Activated T-helper 1 cell treated with Interleukin-2 at 50 U/mL for 16 hours (primary cell): ENCODE measurements at places on chromosomes 12 and 14.

DNA sequence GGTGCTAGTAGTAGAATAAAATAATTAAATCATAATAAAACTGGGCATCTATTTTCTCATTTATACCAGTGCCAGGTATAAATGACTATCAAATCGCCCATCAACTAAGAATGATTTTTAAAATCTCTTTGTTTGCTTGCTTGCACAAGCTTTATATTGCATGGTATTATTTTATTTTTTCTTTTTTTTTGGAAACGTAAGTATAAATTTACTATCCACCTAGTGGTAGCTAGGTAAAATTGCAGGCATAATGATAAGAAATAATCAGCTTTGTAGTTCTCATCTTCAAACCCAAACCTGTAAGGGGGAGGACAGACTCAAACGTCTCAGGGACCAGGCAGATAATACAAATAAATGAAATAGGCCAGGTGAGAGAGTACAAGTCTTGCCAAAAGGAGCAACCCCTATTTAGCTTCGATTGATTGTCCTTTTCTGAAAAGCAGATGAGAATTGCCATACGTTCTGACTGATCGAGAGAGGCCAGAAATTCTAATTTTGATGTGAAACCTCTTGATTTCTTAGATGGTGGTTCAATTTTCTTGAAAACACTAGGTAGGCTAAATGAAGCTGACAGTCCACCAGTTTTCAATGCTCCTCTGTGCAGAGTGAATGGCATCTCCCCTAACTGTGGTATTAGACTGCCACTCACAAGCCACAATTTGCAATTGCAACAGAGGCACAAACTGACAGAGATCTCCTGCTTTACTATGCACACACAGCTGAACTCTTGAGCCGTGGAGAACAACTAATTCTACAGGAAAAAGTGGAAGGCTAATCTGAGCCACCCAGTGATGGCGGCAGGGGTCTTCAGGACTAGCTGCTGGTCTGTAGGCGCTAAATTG, 189.3 kb downstream of the DACT1 start:
- no peak for DNase-seq

GRCh38 chr14:69423279-69423678, 24.8 kb downstream of the SLC39A9 start:
- DNase-seq = no peak

DNA sequence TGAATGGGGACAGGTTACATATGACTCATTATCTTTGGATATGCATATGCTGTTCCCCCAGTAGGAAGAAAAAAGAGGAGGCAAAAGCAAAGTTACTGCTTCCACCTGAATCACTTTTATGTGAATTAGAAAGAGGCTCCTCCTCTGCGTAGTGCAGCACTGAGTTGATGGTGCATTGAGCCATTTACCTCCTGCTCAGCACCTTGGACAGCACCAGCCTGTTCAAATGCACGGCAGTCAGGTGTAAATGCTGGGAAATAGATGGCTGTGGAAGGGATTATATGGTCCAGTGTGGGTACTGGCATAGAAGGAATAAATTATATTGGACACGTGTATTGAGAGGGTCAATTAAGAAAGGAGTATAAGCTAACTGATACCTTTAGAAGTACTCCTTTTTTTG, 541.9 kb upstream of the SEL1L start:
- no peak for DNase-seq

DNA sequence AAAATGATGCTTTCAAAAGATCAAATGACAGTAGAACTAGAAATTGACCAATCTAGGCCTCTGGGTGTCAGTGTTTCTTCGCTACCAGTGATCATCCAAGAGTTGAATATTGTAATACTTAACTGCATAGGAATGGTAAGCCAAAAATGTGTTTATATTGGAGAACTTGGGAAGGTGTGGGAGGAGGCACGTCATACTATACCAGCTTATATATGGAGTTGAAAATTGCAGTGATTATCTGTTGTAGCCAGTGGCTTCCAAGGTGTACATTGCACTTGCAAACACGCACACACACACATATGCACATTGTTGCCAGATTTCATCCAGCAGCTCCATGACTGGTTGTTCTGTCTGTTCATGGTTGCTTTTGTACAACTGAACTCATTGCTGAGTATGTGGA, 36.1 kb downstream of the EID3 start:
- DNase-seq = no peak

DNA sequence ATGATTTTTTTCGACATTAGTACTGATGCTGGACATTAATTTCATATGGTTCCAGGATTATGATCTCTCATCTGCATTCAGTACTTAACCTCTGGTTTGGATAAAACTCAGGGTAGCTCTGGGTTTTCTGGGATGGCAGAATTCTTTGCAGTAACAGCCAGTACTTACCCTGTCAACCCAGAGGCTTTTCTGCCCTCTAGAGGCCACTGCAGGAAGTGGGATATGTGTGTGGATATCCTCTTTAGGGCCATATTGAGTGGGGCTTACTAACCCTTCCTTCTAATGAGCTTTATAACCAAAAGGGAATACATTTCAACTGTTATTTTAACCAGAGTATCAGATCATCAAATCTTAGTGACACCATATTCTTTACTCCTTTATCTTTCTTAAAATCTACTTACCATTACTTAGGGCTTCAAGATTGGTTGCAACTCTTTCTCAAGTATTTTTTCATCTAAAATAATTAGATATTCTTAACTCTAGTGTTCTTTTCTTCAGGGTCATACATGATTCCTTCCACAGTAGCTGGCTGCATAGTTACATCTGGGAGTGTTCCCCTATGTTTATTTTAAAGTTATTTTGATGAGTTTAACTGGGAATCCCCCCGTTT, 488.0 kb upstream of the STXBP6 start:
- DNase-seq = no peak

DNA sequence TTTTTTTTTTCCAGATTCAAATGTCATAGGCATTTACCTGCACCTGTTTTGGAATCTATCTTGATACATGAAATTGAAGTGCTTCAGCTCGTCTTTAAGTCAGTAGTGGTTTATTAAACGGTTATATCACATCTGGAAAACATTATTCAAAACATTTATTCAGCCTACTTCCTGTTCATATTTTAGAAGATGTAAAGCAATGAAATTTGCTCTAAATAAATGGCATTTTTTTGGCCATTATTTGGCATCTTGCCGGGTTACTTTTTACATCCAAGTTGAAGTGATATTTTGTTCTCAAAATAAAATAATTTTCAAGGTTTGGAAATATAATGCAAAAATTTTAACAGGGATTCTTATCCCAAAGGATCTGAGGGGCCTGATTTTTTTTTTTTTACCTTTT, 103.1 kb downstream of the EML1 start:
- no peak for DNase-seq

DNA sequence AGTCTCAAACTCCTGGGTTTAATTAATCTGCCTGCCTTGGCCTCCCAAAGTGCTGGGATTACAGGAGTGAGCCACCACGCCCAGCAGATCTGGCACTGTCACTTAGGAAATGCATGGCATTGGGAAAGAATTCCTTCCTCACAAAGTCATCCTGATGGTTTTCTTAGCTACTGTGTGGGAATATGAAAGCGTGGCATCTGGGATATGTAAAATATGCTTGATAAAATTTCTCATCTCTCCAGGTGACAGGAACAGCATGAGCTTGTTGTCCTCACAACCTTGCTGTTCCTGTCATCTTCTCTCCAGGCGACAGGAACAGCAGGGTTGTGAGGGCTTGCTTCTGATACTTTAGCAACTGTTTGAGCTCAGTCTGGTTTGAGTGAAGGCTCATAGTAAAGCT, 16.1 kb upstream of the AICDA start:
- DNase-seq = no peak

GRCh38 chr12:48671231-48671856, 10.7 kb downstream of the KANSL2 start:
- no peak for DNase-seq

DNA sequence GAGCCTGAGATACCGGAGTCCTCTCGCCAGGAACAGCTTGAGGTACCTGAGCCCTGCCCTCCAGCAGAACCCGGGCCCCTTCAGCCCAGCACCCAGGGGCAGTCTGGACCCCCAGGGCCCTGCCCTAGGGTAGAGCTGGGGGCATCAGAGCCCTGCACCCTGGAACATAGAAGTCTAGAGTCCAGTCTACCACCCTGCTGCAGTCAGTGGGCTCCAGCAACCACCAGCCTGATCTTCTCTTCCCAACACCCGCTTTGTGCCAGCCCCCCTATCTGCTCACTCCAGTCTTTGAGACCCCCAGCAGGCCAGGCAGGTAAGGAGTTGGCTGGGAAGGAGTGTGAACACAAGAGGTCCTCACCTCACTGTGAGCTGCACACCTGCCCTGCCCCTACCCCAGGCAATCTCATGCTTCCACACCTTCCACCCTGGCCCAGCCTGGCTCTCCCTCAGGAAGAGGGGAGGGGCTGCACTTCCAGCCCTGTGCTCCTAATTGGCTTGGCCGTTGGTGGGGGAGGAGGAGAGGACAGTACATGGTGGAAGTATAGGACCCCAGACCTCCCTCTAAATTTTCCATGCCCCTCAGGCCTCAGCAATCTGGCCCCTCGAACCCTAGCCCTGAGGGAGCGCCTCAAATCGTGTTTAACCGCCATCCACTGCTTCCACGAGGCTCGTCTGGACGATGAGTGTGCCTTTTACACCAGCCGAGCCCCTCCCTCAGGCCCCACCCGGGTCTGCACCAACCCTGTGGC, 6.2 kb downstream of the C1QL4 start:
- DNase-seq = no peak

DNA sequence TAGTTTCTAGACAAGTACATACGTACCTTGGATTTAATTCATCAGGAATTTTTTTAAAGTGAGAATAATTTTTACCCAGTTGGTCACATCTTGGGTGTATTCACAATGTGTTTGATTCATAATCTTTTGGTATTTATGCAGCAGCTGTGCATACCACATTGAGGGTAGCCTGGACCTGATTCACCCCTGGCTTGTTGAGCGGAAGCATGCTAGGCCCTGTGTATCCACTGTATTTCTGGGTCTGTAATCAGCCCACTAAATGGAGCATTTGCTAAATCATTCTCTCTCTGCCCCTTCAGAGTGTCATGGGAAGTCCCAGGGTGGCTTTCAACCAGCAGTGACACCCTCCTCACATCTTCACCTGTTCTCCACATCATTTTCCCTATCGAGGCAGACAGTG, 203.8 kb upstream of the RGS6 start:
- DNase-seq = no peak

DNA sequence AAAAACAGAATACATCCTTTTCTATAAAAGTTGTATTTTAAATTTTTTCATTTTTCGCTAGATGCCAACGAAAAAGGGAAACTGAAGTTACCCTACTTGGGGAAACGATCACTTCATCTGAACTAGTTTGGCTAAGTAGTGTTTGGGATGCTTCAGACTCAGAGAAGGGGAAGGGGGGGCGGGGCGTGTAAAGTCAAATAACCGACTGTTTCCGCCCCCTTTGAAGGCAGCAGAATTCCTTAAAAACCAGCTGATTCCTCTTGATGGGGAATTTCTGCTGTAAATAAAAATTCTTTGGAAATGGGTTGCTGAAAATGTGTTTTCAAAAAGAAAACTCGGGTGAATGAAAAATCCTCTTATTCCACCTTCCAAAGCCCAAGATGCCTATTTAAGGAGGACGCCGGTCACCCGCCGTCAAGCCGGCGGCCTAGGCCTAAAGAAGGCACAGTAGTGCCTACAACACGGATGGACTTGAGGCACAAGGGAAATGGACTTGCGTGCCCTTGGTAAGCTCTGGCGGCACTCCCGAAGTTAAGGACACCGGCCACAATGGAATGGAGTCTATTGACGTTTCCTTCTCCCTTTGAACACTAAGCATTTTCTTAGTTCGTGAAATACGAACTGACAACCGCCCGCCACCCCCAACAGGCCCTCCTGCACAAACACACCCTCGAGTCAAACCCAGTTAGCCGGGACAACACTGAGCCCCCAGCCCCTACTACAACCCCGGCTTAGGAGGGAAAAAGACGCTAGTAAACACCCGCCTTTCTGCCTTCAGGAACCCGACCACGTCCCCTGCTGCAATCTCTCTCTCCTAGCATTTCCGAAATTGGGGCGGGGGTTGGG, 1.9 kb downstream of the ATXN2 start:
- no peak for DNase-seq

DNA sequence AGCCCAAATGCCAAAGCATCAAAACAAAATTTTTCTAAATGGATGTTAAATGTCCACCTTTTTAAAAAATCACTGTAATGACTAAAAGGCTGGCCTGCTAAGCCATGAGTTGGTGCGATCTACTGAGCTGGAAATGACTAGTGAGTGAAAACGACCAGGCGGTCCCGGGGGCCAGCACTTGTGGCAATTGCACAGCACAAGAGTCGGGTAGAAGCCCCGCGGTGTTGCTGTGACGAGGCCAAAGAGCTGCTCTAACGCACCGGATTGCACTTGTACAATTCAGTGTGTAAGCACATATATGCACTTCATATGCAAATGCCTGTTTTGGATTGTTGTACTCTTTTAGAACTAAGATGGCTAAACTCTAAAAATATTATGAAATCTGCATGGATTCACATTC, 64.1 kb upstream of the DYNC1H1 start:
- DNase-seq = no peak

DNA sequence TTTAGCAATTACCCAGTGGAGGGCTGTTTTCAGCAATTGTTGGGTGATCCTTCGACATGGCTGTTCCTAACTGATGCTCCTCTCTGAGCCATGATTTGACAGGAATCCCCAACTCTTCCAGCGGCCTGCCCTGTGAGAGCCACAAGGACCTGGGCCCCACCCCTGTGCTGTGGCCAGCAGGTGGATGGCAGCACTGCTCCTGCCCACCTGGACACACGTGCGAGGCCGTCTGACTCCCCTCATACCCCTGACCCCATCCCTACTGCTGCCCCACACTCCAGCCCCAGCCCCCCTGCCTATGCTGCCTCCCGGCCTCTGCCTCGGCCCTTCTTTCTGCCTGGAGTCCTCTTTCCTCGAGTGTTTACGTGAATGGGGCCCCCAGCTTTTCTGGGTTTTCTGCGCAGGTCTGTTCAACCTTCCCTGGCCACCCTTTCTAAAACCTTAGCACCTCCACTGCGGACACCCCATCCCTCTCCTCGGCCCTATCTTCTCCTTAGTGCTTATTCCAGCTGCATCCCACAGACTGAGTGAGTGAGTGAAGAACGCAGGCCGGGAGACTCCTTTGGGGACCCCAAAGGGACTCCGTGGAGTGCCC, 111.4 kb downstream of the DICER1 start:
- DNase-seq = no peak

- no peak for DNase-seq
Observed at GRCh38 chr12:130706311-130706710, 9.8 kb downstream of the RIMBP2 start.

- DNase-seq = no peak
Observed at GRCh38 chr14:56562883-56563282, 16.7 kb upstream of the TMEM260 start.

DNA sequence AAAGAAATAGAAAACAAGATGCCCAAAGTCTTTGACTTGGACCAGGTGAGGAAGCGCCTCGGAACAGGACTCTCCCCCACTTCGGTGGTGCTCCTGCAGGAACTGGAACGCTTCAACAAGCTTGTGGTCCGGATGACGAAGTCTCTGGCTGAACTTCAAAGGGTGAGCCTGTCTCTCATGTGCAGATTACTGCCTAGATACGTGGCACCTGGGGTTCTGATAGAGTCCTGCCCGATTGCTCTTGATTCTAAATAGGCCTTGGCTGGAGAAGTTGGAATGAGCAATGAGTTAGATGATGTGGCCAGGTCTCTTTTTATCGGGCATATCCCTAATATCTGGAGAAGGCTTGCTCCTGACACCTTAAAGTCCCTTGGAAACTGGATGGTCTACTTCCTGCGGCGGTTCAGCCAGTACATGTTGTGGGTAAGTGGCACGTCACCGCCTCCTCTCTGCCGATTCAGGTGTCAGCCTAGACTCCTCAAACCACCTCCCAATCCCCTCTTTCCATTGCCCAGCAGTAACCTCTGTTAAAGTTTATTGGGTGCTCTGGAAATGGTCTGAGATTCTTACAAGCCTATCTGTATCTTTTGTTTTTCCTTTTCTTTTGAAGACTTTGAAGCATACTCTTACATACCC, 40.8 kb downstream of the CCDC92 start:
- DNase-seq = peak; percentile 13
